ENCODE measurements at places on chromosomes 3 and 15.

DNA sequence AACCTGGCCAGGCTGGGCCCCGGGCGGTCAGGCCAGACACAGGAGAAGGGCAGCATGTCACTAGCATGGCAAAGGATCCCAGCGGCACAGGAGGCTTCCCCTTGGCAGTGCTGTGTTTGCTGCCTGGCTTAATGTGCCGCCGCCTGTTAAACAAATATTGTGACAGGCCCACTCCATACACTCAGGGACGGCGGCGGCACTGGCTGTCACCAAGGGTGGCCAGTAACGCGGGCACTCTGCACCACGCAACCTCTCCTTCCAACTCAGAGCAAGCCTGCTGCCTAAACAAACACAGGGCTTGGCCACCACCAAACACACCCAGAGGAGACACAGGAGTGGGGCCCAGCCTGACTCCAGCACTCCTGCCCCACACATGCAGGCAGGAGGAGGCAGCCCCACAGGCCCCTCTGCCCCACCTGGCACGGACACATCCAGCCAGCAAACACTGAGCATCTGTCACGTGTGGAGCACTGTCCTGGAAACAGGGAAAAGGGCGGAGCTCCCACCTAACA lies 48.0 kb downstream of the TPRA1 start:
- DNase-seq = no peak

DNA sequence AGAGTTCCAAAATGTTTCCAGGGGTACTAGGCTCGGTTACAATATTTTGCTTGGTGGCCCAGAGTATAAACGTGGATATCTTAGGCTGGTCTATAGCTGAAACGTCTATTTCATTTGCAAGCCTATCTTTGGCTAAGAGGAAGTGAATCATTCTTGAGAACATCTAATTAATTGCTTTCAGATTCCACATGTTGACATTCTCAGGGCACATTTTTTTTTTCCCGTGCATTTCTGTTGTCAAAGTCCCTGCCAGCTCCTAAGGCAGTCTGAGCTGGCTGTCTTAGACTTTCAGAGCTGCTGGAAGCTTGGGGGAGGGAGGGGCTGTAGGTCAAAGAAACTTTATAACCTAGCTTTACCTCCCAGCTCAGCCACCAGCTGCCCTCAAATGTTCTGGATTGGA lies 23.2 kb upstream of the LAMP3 start:
- no peak for DNase-seq

DNA sequence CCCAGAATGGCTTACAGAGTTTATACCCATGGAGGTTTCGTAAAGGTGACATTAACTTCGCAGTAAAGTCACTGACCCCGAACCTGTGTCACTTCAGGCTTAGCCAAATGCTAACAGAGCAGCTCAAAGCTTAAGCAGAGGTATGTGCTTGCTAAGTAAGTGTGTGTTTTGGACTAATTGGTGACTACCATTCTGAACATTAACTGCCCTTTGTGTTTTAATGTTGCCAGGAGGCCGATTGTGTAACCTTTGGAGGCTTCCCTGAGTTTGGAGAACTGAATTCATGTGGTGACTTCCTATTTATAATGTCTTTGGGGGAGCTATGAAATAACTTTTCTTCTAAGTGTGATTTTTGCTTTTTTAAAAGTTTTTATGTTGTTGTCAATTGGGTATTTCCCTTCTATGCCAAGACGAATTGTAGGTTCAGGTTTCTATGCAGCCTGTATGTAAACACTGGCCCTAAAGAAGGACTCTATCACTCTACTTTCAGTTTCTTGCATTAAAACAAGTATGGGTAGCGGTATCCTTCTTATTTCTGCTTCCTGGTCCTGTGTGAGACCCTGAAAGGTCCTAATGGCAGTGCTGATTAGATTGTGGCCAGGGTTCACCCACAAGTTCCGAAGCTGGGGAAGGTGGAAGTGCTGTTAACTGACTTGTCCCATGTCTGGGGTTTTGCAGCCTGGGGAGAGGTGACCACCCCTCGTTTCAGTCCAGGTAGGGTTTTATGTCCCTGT lies 86.3 kb downstream of the IGF1R start:
- no peak for DNase-seq

- no peak for DNase-seq
Observed at GRCh38 chr3:61674596-61674995, 113.2 kb downstream of the PTPRG start.

DNA sequence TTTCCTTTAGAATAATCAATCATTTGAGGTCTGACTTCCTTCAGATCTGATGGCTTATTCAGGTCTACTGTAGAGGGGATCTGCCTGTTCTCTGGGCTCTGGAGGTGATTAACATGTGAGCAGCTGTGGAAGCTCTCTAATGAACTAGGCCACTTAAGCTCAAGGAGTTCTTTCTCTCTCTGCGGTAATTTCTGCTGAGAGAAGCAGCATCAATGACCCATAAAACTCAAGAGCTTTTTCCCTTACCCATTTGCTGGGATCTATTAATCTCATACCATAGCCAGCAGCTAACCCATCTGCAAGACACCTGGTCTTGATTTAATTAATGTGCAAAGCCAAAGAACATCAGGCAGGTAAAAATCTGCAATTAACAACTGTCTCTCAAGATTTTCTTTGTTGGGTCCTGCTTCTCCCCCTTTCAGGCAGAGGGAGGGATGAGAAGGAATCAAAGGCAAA lies 73.2 kb upstream of the DLG1 start:
- DNase-seq = no peak

DNA sequence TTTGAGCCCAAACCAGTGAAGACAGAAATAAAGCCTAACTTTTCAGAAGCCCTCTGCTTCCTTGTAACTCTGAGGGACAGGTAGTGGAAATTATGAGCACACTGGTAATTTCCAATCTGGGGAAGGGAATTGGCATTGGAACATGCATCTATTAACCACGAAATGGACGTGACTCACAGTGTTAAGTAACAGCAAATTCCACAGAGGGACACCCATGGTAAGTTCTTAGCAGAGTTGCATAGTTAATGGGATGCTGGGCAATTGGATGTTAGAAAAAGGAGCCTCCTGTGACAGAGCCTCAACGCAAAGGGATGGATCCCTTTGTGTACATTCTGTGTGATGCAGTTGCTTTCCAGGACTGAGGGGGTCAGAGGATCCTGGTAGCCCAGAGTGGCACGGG lies 168.6 kb downstream of the SEMA6D start:
- DNase-seq = no peak

DNA sequence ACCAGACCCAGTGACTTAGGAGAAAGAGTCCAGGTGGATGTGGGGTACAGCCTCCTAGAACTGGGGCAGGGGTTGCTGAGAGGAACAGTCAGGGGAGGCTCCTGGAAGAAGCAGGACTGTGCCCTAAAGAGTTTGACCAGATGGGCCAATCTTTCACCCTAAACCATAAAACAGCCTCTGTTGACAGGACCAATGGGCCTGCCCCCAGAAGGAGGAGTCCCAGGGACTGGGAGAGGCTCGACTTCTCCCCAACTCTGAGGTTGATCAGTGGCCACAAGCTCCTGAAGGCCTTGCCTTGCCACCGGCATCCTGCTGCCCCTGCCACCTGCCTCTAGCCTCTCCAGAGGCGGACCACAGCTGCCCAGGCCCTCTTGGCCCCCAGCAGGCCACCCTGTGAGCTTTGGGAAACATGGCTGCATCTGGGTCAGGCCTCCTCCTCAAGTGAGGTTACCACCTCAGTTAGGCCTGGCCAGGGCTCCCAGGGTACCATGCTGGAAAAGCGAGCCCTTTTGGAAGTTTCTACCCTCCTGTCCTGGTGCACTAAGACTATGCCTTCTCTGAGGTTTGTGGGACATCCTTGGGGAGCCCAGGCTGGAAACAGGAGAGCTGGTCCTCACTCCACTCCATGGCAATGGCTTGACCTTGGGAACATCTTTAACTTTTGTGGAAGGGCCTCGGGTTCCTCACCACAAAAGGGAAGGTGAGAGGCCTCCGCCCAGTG lies 2.8 kb downstream of the VIPR1 start:
- no peak for DNase-seq
